Suppressor macrophage treated with lipopolysaccharide for 4 hours (primary cell): ENCODE measurements at places on chromosomes 1 and 21.

DNA sequence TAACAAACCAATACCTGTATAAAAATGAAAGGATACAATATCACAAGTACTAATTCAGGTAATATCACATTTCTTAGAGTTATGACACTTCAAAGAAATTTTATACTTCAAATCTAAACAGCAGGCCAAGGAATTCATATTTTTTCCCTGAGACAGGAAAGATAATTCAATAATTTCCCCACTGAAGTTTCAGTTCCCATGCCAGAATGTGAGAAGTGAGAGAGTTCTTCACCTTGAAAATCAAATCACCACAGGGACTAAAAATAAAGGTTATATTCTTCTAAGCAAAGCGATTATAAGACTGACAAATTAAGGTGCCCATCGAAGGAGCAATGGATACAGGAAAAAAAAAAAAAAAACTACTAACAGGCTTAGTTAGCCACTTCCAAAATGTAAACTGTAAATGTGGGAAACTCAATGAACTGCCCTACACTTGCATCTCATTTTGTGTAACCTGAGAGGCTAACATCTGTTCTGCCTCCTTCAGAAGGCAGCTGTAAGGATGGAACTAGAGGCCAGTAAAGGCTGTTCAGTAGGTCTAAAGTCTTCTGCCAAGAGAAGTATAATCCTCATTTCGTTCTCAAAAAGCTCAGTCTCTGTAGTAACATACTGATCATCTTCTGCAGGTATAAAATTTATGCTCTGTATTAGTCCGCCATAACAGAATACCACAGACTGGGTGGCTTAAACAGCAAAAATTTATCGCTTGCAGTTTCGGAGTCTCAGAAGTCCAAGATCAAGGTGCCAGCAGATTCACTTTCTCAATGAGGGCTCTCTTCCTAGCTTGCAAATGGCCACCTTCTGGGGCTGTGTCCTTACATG is 127.8 kb downstream of the RERE start:
- DNase-seq: no peak

DNA sequence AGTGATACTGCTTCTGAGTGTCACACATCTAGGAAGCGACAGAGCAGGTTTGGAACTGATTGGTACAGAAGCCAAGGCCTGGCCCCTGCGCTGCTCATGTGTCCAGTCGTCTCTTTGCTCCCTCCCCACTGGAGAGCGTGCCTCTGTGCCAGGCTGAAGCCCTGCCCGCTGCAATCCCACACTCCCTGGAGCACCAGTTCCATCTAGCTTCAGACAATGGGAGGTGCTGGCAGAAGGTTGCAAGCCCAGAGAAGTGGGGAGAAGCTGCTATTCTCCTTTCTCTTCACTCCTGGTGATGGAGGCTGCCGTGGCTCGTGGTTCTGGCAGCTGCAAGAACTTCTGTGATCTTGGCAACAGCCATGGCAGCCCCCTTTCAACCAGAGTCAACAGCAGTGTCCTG is 250.9 kb downstream of the MATN1 start:
- DNase-seq: no peak

- no peak for DNase-seq
These were observed 90.5 kb downstream of the BEND5 start for GRCh38 chr1:48686159-48686558.

DNA sequence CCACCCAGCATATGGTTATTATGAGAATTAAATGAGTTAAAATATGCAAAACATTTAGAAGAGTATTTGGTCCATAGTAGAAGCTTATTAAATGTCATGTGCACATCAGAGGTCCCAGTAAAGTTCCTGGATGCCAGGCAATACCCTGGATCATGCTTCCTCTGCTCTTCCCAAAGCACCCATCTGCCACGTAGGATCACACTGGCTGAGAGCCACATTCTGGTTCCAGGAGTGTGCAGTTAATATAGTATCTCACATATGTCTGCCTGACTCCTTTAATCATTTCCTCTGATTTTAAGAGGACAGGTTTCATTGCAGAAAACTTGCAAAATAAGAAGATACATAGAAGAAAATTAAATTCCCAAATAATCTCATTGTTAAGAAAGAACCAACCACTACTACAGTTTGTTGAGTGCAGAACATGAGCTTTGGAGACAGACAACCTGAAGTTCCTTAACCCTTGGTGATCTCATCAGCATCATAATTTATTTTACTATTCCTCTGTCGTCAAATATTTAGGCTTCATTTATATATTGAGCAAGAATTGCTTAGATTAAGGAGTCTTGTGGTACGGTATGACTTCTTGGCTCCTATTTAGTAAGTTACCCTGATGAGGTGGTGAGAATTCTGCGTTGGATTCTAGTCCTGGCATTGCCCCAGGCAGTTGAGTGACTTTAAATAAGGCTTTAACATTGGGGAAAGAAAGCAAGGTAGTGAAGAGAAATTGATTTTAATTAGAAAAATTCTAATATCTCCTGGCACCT is 12.3 kb downstream of the SGIP1 start:
- no peak for DNase-seq

GRCh38 chr1:94797291-94797690 is 22.9 kb upstream of the SLC44A3 start:
- DNase-seq: no peak

DNA sequence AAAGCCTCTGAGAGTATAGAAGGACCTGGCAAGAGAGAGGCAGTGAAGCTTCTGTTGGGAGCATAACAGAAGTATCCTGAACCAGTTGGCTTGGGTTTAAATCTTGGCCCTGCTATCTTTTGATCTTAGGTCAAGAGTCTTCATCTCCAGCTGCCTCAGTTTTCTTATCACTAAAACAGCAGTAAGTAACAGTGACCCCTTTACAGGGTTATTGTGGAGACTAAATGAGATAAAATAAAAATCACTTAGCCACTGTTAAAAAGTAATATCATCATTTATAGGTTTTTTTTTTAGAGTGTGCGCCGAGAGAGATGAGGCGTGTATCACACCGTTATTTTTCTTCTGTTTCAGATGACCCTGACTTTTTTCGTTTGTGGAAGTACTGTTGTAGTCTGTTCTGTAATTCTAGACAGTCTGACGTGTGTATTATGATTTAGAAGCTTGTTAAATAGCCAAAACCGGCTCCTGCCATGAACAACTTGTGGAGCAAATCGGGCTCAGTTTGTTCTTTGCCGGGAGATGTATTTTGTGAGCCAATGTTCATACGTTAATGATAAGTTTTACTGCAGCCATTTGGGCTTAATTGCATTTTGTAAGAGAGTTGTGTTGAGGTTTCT is 1.1 kb downstream of the THRAP3 start:
- DNase-seq: no peak

DNA sequence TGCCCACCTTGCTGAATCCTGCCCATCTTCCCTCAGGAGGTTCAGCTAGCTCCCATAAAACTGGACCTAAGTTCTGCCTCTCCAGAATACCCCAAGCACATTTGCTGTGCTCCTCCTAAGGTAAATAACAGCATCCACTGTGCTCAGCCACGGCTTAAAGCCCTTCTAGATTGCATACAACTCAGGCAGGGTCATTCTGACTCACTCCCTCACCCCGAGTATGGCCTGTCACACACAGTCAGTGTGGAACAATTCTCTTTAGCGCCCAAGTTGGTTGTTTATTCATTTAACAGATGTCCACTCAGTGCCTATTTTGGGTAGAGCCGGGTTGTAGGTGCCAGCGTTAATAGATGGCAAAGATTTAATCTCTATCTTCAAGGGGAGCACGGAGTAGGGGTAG is 147.5 kb upstream of the EDN2 start:
- DNase-seq: no peak

GRCh38 chr1:194533641-194534040 is 1347.2 kb upstream of the B3GALT2 start:
- no peak for DNase-seq

GRCh38 chr1:39960431-39960958 is 5.5 kb downstream of the MFSD2A start:
- peak; percentile 56 for DNase-seq

GRCh38 chr1:232044728-232045127 is 418.1 kb downstream of the DISC1 start:
- no peak for DNase-seq

GRCh38 chr1:171403393-171403792 is 81.9 kb upstream of the PRRC2C start:
- DNase-seq: no peak

GRCh38 chr1:225772323-225772768 is 5.3 kb upstream of the SRP9 start:
- DNase-seq: peak; percentile 82

DNA sequence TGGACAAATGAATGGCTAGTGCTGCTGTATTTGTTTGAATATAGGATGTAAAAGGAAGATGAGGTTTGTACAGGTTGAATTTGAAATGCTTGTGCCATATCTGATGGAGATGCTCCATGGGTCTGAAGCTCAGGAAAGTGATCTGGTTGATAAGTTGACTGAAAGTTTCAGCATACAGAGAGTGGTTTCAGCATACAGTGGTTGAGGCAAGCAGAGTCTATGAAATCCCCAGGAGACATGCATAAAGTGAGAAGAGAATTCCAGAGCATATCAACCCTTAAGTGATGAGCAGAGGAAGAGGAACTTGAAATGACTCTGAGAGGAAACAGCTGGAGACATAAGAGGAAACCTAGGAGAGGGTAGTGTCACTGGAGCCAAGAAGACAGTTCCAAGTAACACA is 21.7 kb downstream of the TCHHL1 start:
- DNase-seq: no peak

- no peak for DNase-seq
These were observed 115.6 kb downstream of the ZNF281 start for GRCh38 chr1:200294241-200294640.

- no peak for DNase-seq
These were observed 321.1 kb downstream of the KCTD3 start for GRCh38 chr1:215888159-215888558.

DNA sequence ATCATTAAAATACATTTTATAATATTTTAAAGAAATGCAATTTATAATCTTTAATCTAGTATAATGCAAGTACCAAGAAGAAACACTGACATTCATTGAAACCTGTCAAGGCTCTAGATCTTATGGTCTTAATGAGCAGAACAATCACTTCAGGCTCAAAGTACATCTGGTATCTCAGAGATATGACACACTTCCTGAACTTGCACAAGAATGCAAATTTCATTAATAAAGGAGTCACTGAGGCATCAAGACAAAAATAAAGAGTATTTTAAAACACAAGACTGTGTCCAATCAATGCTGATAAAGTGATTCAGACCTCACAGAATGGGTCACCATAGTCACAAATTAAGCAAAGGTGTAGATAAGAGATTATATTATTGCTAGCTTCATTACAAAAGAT is 178.1 kb downstream of the AK5 start:
- DNase-seq: no peak

DNA sequence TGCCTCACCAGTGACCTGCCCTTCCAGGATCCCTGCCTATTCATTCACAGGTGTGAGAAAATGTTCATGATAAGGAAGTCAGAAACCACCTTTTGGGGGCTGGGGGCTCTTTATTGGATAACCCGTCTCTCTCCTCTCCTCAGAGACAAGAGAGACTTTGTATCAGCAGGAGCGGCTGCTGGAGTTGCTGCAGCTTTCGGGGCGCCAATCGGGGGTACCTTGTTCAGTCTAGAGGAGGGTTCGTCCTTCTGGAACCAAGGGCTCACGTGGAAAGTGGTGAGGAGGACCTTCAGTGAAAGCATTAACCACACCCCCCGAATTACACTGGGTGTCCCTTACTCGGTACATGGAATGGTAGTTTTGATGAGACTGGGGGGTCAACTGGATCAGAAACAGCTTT is 20.6 kb downstream of the NPPA start:
- DNase-seq: no peak

- DNase-seq: no peak
These were observed 113.7 kb downstream of the RGL1 start for GRCh38 chr1:183918589-183918988.

- DNase-seq: no peak
These were observed 208.1 kb downstream of the TGFB2 start for GRCh38 chr1:218553197-218553596.
